K562 (cell line): ENCODE measurements at places on chromosomes 7 and 10. TPM values are rescaled to one million over a fixed set of nuclear protein-coding genes. Genes with fewer than 3 reads are reported as not detected.
A peak's percentile ranks its signal among the peaks of the same experiment; 100 is the strongest.

GRCh38 chr7:43906331-43907010 lies at the start of gene URGCP:
URGCP (minus strand) TSS chr7:43906596; CDS start chr7:43906575, 21 bp downstream.
- DNase-seq: peak; percentile 63

DNA sequence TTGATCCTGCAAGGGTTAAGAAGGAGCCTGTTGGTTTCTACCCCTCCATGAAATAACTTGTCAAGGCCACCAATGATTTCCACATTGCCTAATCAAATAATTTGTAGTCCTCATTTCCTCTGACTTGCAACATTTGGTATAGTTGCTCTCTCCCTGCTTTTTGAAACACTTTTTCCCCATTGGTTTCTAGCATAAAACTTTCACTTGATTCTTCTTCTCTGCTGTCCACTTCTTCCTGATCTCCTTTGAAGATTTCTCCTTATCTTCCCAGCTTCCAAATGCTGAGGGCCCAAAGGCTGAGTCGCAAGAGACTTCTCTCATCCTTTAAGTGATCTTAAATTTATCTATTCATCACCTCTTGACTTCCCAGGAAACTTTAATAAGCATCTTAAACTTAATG lies 134.2 kb downstream of the ITGB8 start:
- no peak for DNase-seq

DNA sequence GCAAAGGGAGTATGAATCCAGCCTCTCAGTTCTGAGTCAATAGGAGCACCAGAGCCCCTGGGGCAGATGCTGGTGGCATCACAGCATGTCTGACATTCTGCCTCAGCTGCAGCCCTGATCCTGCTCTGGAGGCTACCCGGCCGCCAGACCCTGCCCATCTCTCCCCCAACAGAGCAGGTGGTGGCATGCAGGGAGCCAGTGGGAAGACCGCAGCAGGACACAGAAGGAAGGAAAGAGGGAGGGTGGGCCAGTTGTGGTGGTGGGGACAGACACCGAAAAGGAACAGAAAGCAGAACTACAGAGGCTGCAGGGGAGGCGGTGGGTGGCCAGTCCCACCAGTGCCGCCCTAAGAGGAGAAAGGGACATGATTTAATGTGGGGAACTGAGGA lies 35.3 kb downstream of the BLNK start:
- no peak for DNase-seq

DNA sequence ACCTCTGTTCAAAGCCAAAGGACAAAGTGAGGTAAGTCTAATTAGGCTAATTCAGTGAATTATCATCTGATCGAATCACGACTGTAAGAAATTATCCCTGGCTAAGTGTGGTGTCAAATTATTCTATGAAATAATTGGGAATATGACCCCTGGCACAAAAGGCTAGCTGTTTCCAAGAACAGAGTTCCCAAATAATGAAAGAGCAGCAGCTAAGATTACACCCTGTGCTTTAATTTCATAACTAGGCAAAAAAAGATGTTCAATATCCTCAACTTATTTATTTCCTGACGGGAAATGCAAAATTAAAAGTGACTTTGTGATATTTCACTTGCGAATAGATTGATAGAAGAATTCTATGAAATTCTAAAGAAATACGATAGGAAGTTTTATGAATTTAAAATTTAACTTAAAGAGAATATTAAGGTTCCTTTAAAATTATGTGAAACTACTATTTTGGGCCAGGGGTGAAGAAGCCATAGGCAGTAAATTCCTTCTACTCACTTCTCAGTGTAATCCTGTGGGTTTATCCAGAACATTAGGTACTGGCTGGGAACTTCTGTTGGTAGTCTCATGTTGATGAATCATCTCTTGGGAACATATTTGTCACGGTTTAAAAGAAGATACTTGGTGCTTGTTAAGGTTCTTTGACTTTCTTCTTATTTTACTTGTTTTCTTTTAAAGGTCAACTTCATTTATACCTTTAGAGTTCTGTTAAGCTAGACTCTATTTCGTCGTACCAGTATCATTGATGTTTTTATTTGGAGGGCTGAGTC lies 148.5 kb downstream of the POLR1F start:
- no peak for DNase-seq

- DNase-seq: no peak
These were observed 7.1 kb downstream of the ASAH2 start for GRCh38 chr10:50244201-50244600.

DNA sequence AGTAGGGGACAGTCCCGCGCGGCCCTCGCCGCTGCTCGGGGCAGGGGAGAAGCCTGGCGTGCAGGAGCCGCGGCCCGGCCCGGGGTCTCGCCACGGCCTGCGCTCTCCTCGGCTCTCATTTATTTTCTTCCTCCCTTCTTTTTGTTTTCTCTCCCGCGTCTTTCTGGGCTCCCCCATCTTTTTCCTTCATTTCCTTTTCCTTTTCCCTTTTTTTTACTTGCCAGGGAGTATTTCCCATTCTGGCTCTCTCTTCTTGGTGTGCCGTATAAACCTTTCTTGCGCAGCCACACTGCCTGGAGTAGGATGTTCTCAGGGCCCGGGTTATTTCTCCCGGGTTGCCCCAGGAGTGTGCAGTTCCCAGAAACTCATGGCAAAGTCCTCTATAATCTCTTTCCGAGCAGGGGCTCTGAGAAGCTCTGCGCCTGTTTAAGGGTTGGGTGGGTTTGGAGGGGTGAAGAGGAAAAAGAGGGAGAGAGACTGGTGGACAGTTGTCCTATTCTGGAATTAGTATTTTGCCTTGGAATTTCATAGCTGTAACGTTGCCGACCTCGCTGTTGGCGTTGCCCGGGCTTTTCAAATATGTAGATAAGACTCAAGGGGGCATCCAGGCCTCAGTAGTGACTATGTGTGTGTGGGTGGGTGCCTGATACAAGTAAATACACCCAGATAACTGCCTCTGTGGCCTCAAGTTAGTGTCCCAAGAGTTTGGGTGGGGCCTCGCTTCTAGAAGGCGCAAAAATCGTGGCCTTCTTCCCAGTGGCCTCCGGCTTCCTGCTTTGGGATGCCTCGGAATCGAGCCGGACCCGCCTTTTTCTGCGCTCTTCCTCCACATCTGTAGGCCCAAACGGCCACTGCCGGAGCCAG lies 4.3 kb upstream of the ZNF503 start:
- DNase-seq: no peak

DNA sequence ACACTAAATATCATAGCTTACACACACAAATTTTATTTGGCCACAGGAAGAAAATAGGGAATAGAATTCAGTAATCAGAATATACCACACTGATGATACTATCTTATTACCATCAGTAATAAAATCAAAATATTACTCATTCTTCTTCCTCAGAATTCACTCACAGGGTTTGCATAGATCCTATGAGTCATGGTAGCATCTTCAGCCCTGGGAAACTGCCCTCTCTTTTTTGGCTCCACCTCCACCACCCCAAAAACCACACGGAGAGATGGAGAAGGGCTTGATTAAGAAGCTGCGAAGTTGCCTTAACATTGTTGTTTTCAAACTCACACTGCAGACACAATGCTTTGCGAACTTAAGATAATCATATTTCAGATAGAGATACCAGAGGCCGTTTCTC lies 154.1 kb upstream of the AHR start:
- no peak for DNase-seq

DNA sequence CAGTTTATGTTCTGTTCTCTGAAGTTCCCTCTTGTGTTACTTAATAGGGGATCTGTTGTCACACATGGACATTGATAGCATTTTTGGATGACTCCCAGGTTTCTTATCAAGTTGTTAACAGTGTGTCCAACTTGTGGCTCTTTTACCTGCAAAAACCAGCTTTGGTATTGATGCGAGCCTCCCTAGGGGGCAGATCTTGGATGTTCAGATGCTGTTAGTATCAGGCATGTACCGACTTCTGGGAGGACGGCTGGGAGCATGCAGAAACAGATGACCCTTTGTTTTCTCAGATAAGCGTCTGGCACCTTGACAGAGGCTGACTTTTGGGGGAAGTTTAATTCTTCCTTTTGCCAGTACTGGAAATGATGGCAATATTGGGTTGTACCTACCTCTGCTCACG lies 2.2 kb downstream of the PLPP4 start:
- peak; percentile 11 for DNase-seq

DNA sequence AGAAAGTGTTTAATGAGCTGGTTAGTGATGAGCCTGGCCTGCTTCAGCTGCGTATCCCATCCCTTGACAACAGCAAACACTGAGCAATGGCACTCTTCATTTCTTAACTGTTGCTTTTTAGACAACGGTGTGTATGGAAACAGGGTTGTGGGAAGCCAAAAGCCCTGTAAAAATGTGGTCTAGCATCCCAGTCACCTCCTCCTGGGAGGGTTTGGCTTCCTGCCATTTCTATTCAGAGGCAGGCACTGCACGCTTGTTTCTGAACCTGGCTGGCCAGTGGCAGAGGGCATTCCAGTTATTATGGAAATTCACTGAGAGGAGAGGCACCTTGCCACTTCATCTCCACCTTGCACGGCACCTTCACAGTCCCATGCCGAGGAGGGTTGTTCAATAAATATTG lies 123.0 kb upstream of the ADARB2 start:
- no peak for DNase-seq

DNA sequence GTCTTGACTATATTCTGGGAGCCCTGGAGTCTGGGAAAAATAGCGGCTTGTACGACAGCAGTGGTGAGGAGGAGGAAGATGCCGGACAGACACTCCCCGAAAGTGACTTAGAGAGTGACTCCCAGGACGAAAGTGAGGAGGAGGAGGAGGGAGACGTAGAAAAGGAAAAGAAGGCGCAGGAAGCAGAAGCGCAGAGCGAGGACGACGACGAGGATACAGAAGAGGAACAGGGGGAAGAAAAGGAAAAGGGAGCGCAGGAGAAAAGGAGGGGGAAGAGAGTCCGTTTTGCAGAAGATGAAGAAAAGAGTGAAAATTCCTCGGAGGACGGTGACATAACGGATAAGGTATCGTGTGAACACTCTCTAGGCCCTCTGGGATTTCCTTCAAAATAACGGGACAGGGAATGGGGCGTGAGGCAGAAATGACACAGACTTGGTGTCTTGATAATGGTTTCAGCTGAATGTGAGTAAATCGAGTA lies 908 bp downstream of the NOM1 start:
- DNase-seq: peak; percentile 41

GRCh38 chr7:138581065-138581464 lies 120.1 kb downstream of the SVOPL start:
- no peak for DNase-seq

- DNase-seq: no peak
These were observed 56.6 kb upstream of the PTN start for GRCh38 chr7:137399827-137400823.

DNA sequence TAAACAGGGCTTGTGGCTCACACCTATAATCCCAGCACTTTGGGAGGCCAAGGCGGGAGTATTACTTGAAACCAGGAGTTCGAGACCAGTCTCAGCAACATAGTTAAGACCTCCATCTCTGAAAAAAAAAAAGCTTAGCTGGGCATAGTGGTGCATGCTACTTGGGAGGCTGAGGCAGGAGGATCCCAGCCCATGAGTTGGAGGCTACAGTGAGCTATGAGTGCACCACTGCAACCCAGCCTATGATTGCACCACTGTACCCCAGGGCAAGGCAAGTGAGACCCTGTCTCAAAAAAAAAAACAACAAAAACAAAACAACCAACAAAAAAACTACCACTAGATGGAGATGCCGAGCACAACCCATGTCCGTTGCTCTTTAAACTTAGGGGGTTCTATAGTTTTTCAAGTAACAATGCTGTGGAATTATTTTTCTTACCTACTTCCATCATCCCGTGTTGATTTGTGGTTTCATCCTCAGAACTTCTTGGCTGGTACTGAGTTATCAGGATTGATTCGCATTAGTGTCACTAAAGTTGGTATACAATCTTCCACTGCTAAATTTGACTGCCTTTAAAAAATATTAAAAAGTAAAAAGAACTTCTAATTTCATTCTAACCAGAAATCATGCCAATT lies 12.2 kb upstream of the REPIN1 start:
- DNase-seq: peak; percentile 69

- DNase-seq: no peak
These were observed 84.5 kb downstream of the RTKN2 start for GRCh38 chr10:62183857-62184795.

- DNase-seq: no peak
These were observed 356.8 kb downstream of the GLRX3 start for GRCh38 chr10:130493021-130493420.

DNA sequence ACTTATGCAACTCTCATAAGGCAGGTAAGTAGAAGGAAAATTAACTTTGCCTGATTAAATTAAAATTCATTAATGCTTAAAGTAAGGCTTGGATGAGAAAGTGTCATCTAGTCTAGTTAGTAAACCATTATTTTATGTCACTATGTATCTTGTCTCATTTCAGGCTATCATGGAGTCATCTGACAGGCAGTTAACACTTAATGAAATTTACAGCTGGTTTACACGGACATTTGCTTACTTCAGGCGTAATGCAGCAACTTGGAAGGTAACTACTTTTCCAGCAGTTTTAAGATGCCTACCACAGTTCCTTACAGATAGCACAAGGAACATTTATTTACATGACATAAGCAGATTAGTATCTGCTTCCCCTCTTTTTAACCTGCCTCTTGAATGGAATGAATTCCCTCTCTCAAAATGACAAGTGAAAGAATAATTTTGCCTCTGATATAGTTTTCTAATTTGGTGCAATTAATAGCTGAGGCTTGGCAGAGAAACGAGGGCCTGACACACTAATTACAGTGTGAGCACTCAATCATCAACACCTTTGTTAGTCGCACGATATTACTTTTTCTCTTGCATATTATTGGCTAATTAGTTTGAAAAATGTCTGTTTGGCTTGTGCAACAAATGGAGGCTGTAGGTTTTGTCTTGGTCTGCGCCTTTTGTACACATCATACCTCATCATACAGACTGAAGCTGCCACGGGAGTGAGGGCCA lies 245.0 kb downstream of the FOXP2 start:
- DNase-seq: no peak

DNA sequence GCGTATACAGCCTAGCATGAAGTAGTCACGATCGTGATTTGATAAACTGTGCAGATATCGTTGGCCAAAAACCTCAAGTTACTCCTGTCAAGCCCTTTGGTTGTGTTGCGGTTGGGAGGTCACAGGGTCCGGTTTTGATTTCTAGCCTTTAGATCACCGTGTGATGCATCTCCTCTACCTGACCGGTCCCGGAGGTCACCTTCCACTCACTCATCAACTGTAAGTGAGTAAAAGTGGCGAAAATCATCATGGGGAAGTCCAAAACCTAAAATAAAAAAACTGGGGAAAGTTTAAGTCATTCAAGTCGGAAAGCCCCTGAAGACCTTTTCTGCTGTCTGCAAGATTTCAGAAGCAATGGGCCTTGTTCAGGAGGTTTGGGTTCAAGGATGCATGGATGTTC lies 62.8 kb downstream of the ADARB2 start:
- no peak for DNase-seq

DNA sequence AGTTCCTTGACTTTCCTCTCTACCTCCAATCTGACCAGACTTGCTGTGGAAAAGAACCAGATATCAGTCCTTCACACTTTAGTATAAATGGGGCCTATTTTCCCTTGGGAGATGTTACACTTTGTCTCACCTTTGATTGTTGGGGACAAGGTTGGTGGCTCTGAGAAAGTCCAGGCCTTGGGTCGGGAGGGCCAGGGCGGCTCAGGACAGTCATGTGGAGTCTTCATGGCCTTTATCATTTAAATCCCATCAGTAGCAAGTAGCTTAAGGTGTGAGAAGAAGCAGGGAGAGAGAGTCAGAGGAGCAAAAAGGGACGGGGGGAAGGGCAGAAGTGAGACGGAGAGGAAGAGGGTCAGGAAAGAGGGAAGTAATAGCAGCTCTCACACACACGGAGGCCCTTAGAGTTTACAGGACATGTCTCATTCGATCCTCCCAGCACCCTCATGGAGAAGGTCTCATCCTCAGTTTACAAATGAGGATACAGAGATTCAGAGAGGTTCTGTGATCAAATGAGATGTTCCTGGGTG lies 40.5 kb downstream of the TBATA start:
- DNase-seq: no peak

SLC13A4 gene
- total RNA-seq: 0.60 and 0.66 TPM in 2 replicates

TAC1 gene
- not detected in 2 replicates for total RNA-seq

THSD7A gene
- total RNA-seq: 0.02 and 0.04 TPM in 2 replicates

AKR1B15 gene
- not detected in 2 replicates for total RNA-seq

CALML3 gene
- total RNA-seq: not detected in 2 replicates

FGFR2 gene
- 0.18 and 0.20 TPM in 2 replicates for total RNA-seq
